ENCODE measurements at places on chromosomes 1 and 21.

- no peak for DNase-seq
These were observed 28.1 kb downstream of the IL6R start for GRCh38 chr1:154433161-154433764.

DNA sequence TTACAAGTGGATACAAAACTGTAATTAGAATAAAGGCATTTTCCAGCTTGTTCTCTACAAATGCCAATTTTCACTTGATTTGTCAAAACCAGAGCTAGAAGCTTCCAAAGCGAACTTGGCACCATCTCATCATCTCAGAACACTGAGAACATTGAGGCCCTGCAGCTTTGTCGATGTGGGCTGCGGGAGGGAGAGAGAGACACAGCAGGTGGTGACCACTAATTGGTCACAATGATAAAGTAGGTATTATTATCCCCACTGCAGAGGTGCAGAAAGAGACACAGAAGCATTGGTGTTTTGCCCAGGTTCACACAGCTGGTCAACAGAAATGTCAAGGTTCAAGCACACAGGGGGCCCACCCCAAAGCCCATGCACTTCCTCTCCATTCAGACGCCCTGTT is 72.2 kb upstream of the KRTAP19-8 start:
- DNase-seq = no peak

GRCh38 chr1:185170291-185170848 is 13.4 kb downstream of the SWT1 start:
- DNase-seq = no peak

DNA sequence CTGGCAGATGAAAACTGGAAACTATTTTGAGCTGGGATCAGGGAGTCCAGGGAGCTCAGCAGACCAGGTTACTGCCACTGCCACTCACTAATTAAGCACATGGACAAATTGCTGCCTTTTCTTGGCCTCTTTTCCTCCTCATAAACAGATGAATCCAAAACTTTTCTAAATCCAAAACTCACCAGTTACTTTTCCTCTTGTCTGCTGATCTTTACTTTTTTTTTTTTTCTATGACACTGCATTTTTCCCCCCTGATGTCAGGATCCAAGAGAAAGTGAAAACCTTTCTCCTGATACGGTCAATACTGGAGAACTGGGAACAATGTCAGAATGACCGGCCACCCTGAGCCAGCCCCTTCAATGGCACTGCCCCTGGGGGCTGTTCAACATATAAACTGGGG is 405.8 kb downstream of the DUSP10 start:
- DNase-seq = no peak

DNA sequence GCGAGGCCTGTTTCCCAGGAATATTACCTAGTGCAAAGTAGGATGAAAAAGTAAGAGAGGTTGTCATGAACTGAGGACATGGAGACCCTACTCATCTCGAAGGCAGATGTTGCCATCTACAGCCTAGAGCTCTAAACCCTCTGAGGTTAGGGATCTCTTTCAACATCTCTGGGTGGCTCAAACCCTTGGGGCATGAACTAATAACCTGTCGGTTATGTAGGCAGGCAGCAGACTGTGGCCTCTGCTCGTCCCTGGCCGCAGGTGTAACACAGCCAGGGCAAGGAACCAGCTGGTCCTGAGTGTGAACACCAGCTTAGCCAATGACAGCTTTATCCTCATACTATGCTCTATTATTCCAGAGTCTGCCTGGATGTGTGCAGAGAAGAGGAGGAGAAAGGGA is 13.2 kb downstream of the CAPZB start:
- no peak for DNase-seq

- DNase-seq = no peak
These were observed 6.6 kb upstream of the DIRAS3 start for GRCh38 chr1:68057050-68057449.

Measured in cardiac septum (tissue), 1 donor.